ENCODE measurements at places on chromosomes 11 and 22.

- peak; percentile 81 for DNase-seq
Observed at GRCh38 chr22:41940832-41941765, 5.9 kb downstream of the CENPM start.

- no peak for DNase-seq
Observed at GRCh38 chr11:12950670-12951069, 58.4 kb upstream of the RASSF10 start.

DNA sequence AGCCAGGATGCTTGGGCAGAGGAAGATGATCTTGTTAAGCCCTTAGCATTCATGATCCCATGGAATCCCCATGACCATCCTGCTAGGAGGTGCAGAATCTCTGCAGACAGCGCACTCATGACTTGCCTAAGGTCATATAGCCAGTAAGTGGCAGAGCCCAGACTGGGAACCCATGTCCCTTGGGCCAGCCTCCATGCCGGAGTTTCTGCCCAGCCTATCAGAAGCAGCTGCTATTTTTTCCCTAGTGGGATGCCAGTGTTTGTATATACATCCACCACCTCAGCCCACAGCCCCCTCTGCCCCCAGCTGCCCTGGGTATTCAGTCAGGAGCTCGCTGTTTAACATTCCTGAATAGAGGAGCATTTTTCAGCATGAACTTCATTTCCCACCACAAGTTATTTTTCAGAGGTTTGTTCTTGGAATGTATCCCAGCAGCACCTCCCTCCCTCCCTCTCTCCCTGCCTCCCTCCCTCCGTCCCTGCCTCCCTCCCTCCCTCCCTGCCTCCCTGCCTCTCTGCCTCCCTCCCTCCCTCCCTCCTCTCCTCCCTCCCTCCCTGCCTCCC is 34.4 kb upstream of the SUSD2 start:
- DNase-seq = no peak

DNA sequence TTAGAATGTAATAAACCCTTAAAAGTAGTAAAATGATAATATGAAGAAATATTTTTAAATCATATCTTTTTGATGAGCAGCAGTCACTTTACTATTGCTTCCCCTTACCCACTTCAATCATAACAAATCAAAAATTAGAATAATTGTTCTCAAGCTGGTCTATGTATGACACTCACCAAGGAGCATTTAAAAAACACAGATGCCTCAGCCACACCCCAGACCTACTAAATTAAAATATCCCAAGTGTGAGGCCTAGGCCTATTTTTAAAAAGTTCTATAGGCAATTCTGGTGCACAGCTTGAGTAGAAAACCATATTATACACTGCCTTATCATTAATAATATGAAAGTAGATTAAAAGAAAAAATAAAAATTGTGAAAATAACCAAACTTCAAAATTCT is 15.2 kb downstream of the KIF18A start:
- DNase-seq = no peak

DNA sequence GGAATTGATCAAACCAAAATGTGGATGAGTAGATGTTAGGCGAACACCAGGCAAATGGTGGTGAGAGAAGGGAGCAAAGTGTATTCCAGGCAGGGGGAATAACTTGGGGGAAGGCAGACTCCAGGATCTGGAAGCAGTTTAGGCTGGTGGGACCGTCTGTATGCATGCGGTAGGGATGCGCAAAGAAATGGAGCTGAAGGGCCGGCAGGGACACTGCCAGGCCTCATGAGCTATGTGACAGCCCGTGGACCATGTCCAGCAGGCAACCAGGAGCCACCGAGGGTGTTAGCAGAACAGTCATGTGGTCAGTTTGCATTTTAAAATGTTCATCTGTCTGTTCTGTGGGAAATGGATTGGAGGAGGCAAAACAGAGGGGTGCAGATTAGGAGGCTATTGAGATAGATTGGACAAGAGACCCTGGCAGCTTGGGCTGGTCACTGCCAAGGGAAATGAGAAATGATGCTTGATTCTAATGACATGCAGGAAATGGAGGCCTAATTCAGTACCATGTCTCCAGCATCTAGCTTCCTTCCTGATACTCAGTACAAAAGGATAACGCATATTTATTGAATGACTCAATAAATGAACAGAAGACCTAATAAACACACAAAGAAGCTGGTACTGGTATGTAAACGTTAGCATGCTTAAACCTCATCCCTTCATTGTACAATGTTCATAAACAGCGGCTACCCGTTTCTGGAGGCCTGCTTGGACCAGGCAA is 412.4 kb downstream of the BUD13 start:
- DNase-seq = no peak

DNA sequence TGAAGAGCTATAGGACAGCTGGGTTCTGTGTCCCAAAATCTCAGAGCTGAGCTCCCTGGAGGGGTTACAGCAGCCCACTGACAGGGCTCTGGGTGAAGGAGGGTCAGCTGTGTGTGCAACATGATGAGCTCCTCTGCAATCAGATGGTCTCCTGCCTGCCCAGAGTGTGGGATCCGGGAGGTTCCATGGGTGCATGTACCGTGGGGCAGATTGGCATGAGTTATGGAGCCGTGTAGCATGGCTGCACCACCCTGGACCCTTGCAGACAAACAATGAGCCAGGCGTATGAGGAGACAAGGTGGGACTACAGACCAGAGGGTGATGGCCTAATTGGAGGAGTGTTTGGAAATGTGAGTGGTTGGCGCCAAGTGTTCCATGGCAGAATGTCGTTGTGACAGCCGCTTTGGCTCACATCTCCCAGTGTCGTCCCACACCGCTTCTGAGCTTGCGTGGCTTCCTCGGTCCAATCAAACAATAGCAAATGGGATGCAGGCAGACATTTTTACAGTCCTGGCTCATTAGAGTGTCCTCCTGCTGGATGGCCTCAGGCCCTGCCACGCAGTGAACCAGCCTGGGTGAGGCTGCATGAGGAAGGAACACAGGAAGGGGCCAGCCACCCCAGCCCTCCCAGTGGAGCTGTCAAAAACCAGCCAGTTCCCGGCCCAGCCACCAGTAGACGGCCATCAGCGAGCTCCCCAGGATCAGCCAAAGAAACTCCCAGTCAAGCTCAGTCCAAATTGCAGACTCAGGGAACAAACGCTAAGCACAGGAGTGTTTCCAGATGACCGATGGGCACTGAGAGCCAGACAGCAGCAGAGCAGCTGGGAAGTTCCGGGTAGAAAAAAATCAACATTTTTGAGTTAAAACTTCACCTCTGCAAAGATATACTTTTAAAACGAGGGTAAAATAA is 1066.9 kb downstream of the BRD1 start:
- no peak for DNase-seq

DNA sequence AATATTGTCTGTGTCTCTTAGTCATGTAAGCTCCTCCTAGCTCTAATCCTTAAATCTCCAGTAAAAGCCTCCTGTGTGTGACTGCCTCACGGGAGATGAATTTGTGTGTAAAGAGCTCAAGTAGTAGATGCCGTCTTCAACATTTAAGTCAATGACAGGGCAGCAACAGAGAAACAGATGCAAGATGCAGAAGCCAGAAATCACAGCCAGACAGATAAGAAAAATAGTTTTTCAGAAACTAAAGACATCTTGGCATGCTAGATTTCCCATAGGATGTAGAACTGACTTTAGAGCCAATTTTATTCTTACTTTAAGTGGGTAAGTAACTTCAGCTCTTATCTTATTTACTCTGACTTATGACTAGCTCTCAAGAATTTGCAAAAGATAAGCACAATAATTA is 652.8 kb downstream of the KCNA4 start:
- no peak for DNase-seq

DNA sequence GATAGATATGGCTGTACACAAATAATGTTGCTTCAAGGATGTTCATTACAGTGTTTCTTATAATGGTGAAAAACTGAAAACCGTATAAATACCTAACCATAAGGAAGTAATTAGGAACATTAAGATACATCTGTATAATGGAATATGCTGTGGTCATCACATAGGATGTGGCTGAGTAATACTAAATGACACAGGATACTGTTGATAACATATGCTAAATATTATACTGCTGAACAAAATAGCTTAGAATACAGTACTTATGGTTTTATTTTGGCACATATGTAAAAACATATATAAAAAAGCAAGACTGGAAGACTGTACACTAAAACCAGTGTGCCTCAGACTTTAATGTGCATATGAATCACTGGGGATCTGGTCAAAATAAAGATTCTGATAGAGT is 43.8 kb downstream of the FBXO7 start:
- DNase-seq = no peak

GRCh38 chr22:32237906-32238305 is 17.2 kb downstream of the SLC5A4 start:
- DNase-seq = no peak

- no peak for DNase-seq
Observed at GRCh38 chr22:28373831-28374230, 305.8 kb downstream of the TTC28 start.

DNA sequence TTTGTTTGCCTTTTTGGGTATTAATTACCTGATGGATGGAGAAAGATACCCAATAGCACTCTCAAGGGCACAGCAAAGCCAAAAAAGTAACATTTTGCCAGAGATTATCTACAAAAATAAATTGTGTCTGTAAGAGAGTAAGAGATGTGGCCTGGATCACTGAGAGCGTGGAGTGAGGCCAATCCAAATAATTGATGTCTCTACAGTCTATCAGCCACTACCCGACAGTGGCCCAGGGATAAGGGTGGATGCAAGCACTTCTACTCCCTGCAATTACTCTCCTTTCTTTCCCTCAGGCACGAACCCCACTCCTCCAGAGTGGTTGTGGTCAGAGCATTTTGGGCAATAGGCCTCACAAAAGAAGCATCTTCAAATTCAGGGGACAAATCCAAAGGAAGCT is 92.3 kb upstream of the ZC3H12C start:
- no peak for DNase-seq

- peak; percentile 40 for DNase-seq
Observed at GRCh38 chr22:38352436-38352835, 35.2 kb upstream of the CSNK1E start.

DNA sequence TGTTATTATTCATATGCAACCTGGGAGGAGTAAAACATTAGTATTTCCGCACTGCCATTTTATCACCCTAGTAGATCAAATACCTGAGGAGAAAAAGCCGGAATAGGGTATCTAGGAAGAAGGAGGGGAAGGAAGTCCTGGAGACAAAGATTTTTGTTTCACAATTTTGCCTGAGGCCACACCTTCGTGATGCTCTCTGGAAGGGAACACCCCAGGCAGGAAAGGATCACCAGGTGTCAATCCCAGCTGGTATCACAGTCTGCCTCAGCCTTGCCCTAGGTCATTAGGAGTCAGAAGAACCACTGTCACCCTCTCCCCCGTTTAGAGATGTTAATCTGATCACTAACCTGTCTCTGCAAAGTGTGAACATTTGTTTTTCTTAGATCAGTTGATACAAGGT is 35.4 kb upstream of the IGSF9B start:
- no peak for DNase-seq

DNA sequence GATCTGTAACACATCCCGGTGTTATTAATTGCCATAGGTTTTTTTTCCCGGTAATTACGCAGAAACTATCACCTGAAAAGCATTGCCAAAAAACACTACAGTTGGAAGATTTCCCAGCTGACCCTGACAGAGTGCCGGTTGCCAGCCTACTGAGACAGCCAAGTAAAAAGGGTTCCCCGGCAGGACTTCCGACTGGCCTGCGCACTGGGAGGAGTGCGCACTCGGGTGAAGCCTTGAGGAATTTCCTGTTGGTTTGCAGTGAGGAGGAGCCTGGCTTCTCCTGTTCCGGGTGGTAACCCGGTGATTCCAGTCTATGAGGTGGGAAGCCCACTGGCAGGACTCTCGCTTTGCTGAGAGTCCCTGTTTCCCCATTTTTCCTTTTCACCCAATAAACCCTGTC is 52.1 kb downstream of the CNTF start:
- DNase-seq = no peak

- DNase-seq = no peak
Observed at GRCh38 chr11:102580185-102580951, 44.8 kb downstream of the MMP20 start.

DNA sequence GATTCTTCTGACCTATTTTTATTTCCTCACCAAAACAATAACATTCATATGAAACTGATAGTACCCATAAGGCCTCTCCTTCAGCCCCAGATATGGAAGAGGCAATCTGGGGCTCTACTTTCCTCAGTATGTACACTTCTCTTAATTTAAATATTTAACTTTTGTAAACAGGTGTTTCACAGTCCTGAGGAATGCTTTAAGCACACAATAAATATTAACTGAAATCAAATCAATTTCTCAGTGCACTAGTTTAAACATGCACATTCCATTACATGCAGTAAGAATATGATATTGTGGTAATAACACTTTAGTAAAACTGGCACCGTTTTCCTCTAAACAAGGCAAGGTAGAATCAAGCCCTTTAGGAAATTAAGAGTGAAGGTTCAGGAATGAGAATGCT is 28.9 kb downstream of the APIP start:
- DNase-seq = no peak

DNA sequence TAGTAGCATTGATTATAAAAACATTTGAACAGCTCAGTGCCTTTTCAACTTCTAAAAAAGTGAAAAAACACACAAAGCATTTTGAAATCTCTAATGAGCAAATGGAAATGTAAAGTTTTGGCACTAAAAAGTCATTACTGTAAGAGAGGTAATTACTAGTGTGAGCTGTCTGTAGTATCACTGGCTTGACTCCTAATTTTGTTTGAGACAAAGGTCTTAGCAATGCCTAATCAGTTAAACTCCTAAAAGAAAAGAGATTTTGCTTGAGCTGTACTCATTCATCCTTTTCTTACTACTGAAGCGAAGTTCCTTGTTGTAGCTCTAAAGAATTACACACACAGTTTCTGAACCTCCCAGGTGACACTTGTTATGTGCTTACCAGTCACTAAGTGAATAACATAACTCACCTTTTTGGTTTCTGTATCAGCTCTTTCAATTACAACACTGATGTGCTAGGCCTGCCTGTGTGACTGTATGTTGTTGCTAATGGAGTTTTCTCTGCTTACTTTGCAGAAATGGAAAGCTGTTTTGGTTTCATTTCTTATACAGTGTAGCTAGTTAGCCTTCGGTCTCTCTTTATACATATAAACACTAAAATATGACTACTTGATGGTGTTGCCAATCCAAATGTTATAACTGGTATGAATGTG is 924.4 kb upstream of the TENM4 start:
- no peak for DNase-seq

DNA sequence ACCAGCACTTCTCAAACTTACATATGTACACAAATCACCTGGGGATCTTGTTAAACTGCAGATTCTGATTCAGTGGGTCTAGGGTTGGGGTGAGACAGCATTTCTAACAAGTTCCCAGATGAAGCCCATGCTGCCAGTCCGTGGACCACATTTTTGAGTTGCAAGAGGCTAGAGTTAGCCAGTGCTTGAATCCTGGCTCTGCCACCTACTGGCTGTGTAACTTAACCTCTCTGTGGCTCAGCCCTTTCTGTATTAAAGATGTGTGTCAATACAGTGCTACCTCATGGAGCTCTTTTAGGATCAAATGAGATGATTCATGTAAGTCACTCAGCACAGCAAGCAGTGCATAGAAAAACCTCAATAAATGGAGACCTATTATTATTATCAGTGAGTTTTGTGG is 90.2 kb upstream of the ISX start:
- DNase-seq = no peak

- peak; percentile 75 for DNase-seq
Observed at GRCh38 chr11:116534270-116534975, 238.4 kb downstream of the BUD13 start.

Data from lower leg skin (tissue), 4 donors.